ENCODE measurements at places on chromosomes 6 and 20.

DNA sequence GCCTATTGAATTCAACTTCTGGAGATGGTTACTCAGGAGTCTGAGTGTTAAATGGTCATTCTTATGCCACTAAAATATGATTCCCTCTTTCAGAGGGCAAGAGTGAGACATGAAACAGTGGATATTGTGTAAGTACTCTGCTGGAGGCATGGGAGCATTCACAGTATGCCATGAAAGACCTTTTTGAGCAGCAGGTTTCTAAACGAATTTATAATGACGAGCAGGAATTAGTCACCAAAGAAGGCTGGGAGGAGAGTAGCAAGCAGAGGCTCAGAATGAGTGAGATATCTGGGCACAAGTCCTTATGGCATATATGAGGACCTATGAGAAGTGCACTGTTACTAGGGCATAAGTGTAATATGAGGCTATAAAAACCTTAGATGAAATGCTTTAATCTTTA is 10.9 kb upstream of the MYB start:
- no peak for DNase-seq

DNA sequence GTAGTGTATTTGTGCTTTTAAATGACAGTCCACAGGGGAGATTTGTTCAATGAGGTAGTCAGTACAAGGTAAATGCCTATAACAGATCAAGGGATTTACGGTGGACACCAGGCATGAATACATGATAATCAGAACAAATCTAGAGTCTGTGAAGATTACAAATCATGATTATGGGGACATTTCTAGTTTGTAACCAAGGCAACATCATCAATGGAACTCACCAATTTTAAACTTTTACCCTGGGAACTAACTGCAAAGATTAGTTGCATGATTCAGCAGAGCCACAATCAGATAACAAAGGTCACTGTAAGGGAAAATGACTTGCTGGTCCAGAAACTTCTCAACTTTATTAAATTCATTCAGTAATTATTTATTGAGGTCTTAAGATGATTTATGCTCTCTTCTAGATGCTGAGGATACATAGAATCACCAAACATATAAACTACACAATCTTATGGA is at the start of gene CRISP1:
Gene CRISP1 (minus strand): TSS at position 51 of the 459 bp plus-strand sequence. CDS start 9,135 bp downstream, outside the sequence.
- DNase-seq, result no peak

DNA sequence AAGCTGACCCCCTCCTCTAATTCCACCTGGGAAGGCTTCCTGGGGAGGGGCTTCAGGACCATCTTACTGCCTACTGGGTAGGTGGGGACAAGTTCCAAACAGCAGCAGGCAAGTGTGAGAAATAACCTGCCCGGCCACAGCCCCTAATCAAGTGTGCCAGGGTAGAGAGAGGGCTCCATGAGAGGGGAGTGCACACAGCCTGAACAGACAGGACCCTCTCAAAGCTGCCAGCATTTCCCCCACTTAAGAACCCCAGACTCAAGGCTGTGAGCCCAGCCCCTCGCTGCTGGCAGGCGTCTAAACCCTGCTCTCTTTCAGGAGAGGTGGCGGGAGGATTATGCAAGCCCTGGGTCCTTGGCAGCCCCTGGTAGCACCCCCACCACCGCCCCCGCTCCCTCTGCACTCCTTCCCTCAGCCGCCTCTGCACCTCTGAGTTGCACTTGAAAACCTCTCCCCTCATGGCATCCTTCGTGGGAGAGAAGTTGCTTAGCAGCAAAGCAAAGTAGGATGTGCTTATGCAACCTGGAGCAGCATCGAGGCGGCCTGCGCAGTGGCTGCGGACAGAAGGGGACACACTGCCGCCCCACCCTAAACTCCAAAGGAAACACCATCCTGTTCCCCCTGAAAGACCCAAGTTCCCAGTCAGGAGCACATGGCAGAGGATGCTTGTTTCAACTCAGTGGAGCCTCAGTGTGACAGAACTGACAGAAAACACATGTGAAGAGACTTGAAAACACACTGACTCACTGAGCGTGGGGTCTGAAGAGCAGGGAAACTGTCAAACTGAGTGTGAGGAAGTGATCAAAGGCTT is 10.5 kb downstream of the DDRGK1 start:
- no peak for DNase-seq

- no peak for DNase-seq
Measured at GRCh38 chr6:155333414-155333813, 19.1 kb upstream of the TFB1M start.

DNA sequence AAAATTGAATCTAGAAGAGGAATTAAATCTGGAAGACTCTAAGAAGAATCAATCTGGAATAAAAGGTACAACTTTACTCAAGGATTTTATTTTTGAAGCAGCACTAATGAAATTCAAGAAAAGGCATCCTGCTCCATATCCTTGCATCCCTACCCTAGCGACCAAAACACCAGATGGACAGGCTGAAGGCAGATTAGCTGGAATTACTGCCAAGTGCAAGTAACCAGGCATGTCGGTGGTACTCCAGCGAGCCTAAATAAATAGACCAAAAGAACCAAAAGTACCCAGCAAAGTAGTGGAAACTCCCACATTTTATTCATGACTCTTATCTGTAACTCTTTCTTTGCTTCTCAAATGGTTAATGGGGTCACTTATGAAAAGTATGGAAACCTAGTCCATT is 21.0 kb downstream of the OPRM1 start:
- no peak for DNase-seq

- DNase-seq, result no peak
Measured at GRCh38 chr20:57411406-57412283, 20.4 kb downstream of the RBM38 start.

DNA sequence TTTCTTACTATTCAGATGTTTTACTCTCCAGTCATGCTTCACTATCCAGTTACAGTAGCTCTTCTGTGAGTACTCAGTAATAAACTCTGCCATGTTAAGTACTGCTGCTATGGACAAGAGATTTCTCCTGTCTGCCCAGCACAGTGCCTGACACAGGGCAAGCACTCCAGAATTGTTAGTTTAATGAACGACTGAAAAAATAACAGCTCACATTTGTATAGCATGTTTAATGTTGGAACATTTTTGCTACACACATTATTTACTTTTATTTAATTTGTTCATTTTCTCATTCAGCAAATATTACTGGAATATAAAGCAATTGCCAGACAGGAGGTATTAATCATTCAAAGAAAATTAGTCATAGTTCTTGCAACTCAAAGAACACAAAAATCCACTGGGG is 142.6 kb upstream of the HMGN3 start:
- DNase-seq, result no peak

DNA sequence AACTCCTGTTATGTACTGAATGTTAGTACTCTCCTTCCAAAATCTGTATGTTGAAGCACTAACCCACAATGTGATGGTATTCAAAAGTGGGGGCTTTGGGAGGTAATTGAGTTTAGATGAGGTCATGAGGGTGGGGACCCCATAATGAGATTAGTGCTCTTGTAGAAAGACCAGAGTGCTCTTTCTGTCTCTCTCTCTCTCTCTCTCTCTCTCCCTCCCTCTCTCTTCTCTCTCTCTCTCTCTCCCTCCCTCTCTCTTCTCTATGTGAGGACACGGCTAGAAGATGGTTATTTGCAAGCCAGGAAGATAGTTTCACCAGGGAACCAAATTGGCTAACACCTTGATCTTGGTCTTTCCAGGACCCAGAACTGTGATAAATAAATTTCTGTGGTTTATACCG is 107.4 kb downstream of the TBX18 start:
- no peak for DNase-seq

GRCh38 chr20:62782893-62783278 is 13.4 kb upstream of the MRGBP start:
- no peak for DNase-seq

GRCh38 chr6:1672379-1672778 is 62.7 kb downstream of the FOXC1 start:
- no peak for DNase-seq

DNA sequence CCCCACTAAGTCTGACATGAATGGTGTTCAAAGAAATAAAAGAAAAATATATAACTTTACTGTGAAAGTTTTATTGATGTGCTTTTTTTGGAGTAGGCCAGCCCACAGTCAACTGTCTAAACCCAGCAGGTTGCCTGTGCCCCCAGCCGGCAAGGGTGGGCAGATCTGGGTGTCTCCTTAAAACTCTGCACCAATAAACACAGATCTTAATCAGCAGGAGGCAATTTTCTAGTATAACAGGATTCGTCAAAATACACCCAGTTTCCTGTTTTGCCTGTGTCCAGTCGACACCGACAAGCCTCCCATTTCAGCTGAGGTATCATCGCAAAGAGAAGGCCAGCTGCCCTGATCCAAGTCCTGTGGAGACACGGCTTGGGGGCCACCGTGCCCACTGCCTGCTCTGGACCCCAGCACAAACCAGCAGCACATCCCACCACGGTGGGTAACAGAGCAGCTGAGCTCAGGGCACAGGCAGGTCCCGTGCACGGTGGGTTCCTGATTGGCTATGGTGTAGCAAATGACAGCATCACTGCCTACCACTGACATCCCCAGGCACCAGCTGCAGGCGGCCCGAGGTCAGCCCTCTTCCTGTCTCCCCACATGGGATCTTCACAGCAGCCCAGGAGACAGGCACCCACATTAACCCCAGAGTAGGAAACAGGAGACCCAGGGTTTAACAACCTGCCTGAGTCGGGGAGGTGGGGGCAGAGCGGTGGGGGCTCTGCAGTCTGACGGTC is 15.7 kb downstream of the BMP7 start:
- no peak for DNase-seq

DNA sequence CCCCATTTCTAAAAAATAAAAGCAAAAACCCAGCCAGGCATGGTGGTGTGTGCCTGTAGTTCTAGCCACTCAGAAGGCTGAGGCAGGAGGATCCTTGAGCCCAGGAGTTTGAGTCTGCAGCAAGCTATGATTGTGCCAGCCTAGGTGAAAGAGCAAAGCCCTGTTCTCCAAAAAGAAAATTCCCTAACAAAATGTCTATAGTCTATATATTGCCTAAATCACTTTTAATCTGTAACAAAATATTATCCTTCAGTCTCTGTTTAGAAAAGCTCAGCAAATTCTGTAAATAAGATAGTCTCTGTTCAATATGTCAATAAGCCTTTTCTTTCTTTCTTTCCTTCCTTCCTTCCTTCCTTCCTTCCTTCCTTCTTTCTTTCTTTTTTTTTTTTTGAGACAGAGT is 75.8 kb upstream of the ZFP64 start:
- DNase-seq, result no peak

- no peak for DNase-seq
Measured at GRCh38 chr6:130982941-130983456, 80.0 kb downstream of the EPB41L2 start.

DNA sequence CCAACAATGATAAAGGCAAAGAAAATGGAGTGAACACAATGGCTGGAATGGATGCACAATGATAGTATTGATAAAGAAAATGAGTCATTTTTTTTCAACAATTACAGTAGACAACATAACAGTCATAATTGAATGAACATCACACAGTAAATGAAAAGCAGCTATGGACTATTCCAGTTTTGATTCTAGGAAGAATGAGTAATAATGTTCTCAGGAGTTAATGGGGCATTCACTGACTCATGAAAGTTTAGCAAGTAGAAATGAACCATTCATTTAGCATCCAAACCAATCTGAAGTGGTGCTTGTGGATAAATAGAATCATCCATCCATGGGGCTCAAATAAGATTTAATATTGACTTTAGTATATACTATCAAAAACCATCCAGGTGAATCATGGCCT is 1029.5 kb upstream of the GJE1 start:
- DNase-seq, result no peak

GRCh38 chr6:49003348-49003747 is 459.7 kb downstream of the MMUT start:
- no peak for DNase-seq

- DNase-seq, result no peak
Measured at GRCh38 chr6:136280032-136280609, 9.5 kb downstream of the BCLAF1 start.

DNA sequence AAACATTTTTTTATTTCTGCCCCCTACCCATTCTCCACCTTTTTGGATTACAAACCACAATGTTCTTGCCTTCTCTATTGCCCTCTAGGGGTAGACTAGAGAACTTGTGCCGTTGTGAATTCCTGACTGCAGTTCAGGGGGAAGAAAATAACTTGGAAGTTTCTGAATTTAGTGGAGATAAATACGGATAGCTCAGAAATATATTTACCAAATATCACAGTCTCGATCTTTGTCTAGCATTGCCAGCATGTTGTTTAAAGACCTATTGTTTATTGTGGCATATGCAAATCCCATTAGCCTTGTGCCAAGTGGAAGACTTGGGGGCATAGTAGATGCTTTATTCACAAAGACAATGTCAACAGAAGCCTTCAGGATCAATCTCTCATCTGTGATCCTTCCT is 154.1 kb upstream of the MMS22L start:
- DNase-seq, result no peak

DNA sequence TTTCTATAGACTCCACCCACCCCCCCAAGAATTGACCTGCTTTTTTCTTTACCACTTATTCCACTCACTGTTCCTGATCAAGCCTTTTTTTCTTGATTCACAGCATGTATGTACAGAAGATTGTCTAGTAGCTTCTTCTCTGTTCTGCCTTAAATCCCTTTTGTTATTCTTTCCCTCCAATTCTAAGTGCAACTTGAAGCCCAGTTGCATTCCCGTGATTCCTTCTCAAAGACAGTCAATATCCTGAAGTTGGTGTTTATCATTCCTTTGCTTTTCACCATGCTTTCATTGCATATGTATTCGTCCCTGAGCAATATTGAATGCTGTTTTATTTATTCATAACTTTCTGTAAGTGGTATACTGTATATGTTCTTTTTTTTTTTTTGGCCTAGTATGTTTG is 21.0 kb downstream of the XRN2 start:
- no peak for DNase-seq

- DNase-seq, result peak; percentile 11
Measured at GRCh38 chr6:134123666-134124208, 71.3 kb upstream of the SLC2A12 start.

DNA sequence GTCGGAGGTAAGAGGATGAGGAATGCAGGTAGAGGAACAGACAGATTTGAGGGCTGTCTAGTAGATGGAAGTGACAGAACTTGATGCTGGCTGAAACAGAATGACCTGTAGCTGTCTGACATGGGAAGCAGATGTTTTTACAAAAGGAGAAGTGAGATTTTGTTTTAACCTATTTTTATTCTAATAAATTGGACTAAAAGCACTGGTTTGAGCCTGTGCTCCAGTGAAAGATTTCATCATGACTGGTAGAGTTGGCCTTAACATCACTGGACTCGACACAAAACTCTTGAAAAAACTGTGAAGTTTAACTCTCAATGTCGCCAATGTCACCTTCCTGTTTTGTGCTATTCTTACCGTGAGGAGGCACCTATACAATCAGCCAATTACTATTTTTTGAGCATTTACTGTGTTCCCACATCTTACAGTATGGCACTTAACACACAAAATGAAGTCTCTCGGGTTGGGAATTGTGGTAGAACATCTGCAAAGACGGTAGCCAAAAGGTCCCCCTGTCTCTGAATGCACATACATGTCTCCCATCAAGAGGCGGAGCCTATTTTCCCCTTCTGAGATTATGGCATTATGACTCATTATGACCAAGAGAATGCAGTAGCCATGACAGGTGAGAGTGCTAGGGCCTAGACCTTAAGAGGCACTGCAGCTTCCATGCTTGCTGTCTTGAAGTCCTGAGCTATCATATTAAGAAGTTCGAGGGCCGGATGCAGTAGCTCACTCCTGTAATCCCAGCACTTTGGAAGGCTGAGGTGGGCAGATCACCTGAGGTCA is 93.2 kb downstream of the FOXF2 start:
- no peak for DNase-seq
